ENCODE measurements at places on chromosomes 4 and X.

DNA sequence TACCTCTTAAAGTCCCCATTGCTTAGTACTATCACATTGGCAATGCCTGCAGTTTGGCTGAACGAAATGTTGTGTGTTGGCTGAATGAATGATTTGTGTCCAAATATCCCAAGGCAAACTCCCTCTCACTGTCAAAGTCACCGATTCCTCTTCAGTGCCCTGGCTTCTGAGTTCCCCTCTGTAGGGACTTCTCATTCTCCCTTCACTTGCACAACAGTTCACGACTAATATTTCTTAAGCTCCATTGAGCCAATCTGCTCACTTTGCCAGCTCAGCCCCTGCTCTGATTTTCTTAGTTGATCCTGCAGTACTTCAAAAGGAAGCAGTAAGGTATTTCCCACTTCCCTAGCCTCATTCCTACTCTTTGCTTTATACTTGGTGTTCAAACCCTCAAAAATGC is 21.9 kb upstream of the PACRGL start:
- DNase-seq, result peak; percentile 13

- peak; percentile 56 for DNase-seq
These were observed 41.0 kb upstream of the UCP1 start for GRCh38 chr4:140609548-140610425.

DNA sequence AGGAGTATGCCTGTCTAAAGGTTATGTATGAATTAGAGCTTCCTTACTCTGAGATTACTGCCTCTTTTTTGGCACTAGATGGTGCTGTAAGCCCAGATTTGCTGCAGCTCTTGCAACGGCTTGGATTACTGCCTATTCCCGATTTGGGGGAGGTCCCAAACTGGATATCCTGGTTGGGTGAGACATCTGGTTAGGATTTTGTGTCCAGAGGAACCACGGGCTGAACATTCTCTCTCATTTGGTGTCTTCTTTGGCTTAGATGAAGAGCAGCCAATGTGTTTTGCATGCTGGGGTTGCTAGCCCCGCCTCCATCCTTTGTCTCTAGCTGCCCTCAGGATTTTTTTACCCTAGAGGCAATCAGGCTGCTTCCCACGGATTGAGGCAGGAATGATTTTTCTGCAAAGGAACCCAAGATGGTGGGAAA is 31.9 kb downstream of the F8A1 start:
- DNase-seq, result peak; percentile 41

DNA sequence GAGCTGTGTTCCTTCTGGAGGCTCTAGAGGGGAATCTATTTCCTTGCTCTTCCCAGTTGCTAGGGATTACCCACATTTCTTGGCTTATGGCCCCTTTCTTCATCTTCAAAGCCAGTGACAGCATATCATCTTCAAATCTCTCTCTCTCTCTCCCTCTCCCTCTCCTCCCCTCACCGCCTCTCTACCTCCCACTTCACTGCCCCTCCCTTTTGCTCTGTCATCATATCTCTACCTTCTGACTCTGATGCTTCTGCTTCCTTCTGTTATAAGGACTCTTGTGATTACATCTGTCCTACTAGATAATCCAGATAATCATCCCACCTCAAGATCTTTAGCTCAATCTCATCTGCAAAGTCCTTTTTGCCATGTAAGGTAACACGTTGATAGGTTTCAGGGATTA is 93.1 kb upstream of the TEX13D start:
- no peak for DNase-seq

DNA sequence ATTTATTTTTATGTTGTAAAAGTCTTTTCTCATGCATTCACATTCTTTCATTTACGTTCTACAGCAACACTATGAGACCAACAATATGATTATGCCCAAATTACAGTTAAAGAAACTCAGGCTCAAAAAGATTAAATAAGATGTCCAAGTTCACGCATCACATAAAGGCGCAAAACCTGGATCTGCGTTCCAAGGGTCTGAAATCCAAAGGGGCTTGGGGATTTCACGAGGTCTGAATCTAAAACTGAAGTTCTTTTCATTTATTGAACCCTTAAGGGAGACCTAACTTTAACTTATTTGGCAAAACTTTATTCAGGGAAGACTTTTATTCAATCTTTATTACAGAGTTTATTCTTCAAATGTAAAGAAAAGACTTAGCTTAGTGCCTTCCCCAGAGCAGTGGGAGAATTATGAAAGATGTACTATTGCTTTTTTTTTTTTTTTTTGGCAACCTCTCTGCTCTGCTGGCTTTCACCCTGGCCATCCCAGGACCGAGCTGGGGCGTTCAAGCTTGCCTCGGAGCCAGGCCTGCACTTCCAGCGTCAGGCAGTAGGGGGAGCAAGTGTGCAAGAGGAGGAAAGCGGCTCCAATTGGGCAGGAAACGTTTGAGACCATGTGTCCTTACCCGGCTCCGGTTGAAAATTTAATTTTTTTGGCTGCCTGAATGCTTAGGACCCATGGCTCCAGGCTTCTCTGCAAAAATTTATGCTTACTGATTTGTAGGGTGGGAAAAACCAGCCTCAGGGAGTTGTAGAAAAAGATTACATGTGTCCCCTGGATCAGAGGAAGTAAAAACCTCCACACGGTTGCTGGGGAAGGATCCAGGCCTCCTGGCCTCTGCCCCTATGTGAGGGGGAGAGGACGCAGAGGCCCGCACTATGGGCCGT is 344.3 kb upstream of the KLF3 start:
- peak; percentile 96 for DNase-seq

DNA sequence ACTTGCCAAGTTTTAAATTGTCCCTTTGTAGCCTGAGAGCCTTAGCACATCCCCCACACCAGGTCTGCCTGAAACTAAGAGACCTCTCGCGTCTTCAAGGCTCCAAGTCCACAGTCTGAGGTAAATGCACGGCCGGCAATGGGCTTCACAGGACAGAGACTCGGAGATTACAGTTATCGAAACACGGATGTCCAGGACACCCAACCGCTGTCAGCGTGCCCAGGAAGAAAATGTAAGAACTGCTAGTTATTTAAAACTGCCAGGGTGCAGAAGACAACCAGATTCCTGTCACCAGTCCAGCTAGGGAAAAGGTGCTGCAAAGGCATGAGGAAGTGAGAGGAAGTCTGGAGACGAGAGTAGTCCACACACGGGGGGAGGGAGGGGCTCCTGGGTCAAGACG is 28.9 kb downstream of the ZNF827 start:
- no peak for DNase-seq

DNA sequence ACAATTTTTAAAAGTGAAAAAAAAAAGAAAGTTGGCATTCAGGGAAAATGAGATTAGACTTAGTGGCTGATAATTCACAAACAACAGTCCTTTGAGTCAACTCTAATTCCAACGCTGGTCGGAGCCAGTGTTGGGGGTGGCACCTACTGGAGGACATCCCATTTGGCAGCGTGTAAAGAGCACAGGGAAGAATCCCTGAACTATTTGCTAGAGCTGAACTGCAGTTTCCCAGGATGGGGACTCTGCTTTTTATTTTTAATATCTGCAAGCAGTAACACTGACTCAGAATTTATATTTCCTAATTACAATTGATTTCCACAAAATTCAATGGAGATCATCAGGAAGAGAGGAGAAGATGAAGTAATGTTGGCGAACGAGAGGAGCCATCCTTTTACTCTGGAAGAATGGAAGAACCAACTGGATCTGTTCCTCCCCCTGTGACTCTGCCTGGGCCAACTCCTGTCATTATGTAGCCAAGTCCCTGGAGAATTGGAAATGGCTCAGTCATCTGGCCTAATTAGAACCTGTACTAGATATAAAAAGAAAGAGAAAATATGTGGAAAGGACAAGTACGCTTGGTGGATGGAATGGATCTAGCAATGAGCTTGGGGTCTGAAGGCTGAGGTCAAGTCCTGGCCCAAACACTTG is 76.7 kb downstream of the IRF2 start:
- DNase-seq, result no peak

GRCh38 chr4:87219632-87220093 is 755 bp downstream of the KLHL8 start:
- peak; percentile 62 for DNase-seq

Data from suppressor macrophage treated with lipopolysaccharide for 4 hours (primary cell).